NCI-H2107 (cell line): ENCODE measurements at places on chromosomes 4 and X.

DNA sequence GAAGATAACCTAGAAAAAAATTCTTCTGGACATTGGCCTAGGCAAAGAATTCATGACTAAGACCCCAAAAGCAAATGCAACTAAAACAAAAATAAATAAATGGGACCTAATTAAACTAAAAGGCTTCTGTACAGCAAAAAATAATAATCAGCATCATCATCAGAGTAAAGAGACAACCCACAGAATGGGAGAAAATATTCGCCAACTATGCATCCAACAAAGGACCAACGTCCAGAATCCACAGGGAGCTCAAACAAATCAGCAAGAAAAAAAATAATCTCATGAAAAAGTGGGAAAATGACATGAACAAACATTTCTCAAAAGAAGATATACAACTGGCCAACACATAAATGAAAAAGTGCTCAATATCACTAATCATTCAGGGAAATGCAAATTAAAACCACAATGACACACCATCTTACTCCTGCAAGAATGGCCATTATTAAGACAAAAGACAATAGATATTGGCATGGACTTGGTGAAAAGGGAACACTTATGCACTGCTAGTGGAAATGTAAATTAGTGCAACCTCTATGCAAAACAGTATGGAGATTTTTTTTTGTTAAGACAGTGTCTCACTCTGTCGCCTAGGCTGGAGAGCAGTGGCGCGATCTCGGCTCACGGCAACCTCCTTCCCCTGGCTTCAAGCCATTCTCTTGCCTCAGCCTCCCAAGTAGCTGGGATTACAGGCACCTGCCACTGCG, 29.9 kb downstream of the ELF2 start:
- no peak for DNase-seq

- DNase-seq: no peak
Observed at GRCh38 chr4:159185591-159186023, 82.7 kb downstream of the RAPGEF2 start.

GRCh38 chrX:46554942-46555341, 9.7 kb upstream of the ZNF674 start:
- no peak for DNase-seq

- no peak for DNase-seq
Observed at GRCh38 chr4:136741468-136741867, 790.8 kb downstream of the PCDH18 start.

GRCh38 chr4:153241970-153242838, 38.0 kb downstream of the TRIM2 start:
- DNase-seq: no peak

DNA sequence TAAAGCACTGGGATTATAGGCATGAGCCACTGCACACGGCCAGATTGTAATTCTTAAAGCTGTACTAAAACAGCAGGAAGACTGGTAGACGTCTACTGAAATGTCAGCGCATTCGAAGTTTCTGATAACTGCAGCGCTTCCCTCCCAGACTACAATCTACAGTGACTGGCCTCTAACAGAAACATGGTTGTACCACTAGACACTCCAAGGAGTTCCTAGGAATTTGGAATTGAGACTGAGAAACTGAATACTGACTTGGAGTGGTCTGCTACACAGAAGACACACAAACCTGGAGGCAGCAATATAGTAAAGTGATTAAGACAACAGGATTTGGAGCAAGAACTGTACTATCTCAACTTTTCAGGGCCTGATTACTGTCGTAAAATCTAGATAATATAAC, 937 bp downstream of the HELQ start:
- DNase-seq: no peak

DNA sequence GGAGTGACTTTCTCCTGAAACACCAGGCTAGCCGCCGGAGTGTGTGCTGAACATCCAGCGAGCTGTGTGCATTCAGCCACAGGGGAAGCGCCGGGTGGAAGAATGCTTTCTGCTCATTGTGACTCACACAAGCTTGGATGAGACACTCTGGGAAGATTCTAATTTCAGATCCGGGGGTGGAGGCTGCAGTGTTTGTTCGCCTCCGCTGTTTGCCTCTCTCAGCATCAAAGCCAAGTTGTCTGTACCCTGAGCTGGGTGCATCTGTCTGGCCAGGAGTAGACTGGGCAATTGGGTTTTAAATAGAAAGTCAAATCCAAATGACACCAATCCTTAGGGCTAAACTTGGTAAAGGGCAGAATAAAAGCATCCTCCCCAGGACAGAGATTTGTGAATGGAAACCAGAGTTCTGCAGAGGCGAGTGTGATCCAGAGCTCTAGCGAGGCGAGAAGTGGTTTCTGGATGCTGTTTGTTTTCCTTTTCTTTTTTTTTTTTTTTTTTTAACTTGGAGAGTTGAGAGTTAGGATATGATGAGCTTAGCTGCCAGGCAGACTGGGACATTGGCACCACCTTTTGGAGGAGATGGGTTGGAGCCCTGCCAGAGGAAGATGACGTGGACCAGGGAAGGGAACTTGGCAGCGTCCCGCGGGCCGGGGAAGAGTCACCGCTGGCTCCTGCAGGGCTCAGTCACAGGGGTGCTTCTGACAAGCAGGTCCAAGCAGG, 196.0 kb upstream of the PSAPL1 start:
- DNase-seq: peak; percentile 15

DNA sequence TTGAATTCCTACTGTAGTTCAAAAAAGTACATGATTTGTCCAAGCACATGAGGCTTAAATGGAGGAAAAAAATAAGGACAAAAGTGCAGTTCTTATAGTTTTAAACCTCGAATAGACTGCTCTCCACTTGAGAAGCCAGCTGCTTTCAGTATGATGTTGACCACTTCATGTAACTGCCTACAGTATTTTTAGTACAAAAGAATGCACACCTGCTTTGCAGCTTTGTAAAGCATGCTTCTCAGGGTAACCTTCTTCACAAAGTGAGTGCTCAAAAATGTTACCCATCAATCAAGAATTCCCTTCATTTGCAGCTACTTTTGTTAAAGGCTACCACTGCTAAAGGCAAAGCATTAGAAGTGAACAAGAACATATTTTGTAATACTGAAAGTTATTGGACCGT, 83.4 kb upstream of the FAM47B start:
- DNase-seq: no peak

- no peak for DNase-seq
Observed at GRCh38 chrX:129779086-129779672, 570 bp upstream of the SASH3 start.

GRCh38 chr4:86560447-86560846, 33.7 kb upstream of the PTPN13 start:
- DNase-seq: no peak

- DNase-seq: no peak
Observed at GRCh38 chr4:88629826-88630225, 37.5 kb downstream of the HERC3 start.

- no peak for DNase-seq
Observed at GRCh38 chrX:68832101-68832416, 3.2 kb downstream of the EFNB1 start.

GRCh38 chr4:10003666-10004065, 17.6 kb downstream of the SLC2A9 start:
- no peak for DNase-seq

GRCh38 chrX:105317117-105317516, 96.6 kb upstream of the TEX13A start:
- no peak for DNase-seq

GRCh38 chr4:4881432-4881831, 22.0 kb downstream of the MSX1 start:
- no peak for DNase-seq

GRCh38 chr4:168453146-168453545, 27.1 kb downstream of the DDX60L start:
- no peak for DNase-seq

- DNase-seq: no peak
Observed at GRCh38 chr4:180304321-180304720, 1938.9 kb upstream of the TENM3 start.

DNA sequence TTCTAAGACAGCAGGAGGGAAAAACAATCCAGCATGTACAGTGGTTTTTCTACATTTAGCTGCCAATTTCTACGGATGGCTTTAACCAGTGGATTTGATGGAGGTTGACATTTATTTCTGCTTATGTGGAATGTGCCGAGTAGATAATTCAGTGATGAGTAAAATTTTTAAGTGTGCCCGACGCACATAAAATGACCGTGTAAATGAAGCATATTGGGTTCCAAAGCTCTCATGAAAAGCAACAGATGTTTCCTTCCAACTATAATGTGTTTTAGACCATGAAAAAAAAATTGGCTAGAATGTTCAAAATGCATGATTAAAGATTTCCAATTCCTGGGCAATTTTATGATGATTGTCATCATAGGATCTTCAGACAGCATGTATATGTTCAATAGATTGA, 14.1 kb downstream of the INPP4B start:
- no peak for DNase-seq

DNA sequence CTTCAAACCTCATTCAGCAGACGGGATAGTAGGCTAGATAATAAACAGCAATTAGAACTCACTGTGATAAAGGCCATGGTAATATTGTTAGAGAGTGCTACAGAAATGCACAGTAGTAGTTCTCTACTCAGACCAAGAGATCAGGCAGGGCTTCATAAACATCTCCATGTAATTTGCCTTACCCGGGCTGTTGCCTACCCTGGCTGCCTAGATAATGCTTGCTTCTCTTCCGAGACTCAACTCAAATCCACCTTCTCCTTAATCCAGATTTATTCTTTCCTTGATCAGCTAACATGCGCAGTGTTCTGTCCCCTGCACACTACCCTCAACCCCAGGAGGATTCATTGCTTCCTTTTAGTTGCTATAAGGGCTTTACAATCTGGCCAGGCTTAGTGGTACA, 21.8 kb downstream of the ANK2 start:
- DNase-seq: no peak
